Activated T-cell treated with anti-CD3 and anti-CD28 coated beads, Interleukin-2, amount 50 U/mL, for 48 hours (primary cell): ENCODE measurements at places on chromosomes 7 and 10.

- no peak for DNase-seq
Measured at GRCh38 chr7:145978769-145979168, 137.8 kb upstream of the CNTNAP2 start.

GRCh38 chr10:128071417-128071782, 54.8 kb downstream of the MKI67 start:
- no peak for DNase-seq

DNA sequence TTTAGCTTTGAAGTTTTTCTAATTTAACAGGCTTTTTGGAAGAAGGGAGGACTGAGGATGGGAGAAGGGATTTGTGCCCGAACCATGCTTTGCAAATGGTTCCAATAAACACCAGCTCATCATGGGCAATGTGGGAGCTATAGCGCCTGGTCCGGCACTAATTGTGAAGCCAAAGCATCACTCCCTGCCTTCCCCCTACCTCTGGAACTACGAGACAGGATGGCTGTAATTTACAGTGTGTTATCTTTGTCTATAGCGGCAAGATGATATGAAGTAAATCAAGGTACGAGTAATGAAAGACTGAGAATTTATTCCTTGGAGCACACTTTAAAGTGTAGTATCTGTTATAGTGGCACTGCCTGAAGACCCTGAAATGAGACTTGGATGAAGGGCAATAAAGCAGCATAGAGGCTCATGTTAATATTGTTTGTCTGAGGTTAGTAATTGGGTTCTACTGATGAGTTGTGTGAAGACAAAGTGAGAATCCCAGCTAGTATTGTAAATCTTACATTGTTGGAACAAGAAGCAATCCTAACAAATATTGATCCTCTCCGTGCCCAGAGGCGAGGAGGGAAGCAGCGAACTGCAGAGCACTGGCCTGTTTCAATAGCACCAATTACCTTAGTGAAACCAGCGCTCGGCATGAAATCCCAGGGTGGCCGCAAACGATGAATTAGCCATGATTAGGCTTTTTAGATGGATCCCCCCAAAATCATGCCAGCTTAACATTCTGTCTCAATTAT, 507.1 kb downstream of the LRMDA start:
- no peak for DNase-seq

DNA sequence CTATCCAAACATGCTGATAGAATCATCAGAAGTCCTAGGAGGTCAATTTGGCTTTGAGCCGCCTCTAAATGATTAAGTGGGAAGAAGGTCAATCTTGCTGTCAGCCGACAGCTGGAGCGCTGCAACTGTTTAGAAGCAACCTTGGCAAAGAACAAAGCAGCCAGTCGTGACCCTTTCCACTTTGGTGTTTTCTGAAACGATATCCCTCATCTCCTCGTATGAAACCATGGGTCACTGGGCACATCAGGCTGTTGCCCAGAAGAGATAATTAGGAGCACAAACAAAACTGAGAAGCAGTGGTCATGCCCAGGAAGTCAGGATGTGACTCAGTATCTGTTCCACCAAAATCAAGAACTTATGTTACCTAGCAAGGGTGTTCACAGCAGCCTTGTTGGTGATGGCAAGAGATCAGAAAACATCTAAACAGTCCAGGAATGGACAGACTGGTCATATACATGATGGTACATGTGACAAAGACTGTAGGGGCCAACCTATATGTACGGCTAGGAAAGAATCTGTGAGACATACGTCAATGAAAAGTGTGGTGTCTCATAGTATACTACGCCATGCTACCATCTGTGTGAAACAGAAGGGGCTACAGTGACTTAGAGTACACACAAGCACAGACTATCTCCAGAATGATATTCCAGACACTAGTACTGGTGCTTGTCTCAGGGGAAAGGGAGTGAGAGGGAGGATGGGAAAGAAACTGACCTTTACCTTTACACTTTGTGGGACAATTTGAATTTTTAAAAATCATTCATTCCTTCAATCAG, 22.4 kb downstream of the STN1 start:
- DNase-seq = peak; percentile 23

- no peak for DNase-seq
Measured at GRCh38 chr10:52539463-52539862, 225.4 kb downstream of the DKK1 start.

- DNase-seq = no peak
Measured at GRCh38 chr10:12971001-12971788, 30.3 kb downstream of the CCDC3 start.

- DNase-seq = no peak
Measured at GRCh38 chr10:86979296-86979818, 11.1 kb downstream of the ADIRF start.

- no peak for DNase-seq
Measured at GRCh38 chr7:33874943-33875342, 30.4 kb upstream of the BMPER start.

- no peak for DNase-seq
Measured at GRCh38 chr7:158074896-158075632, 512.6 kb downstream of the PTPRN2 start.

GRCh38 chr7:35646289-35647023, 48.5 kb downstream of the HERPUD2 start:
- DNase-seq = no peak

DNA sequence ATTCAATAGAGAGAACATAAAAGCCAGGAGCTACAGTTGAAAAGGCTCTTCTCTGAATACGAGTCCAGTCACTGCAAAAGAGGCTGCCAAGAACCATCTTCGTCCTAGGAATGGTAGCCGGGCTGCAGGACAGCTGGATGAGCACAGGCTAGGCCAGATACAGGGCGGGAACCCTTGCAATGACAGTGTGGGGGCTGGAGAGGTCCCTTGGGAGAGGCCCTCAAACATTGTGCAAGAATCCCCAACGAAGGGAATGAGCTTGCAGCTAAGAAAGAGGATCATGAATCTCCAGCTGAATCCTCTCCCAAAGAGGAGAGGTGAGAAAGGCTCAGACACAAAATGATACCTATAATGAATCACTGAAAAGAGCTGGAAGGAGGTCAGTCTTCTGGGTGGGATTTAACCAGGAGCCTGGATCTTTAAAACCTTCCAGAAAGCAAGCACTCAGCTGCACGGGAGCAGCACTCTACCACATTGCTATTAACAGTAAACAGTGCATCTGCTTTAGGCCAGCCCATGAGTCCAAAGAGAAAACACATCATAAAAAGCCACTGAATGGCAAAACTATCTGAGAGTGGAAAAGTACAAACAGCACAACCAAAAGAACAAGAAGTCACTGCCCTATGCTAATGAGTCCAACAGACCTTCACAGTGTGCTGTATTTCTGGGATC, 287.9 kb downstream of the TNS3 start:
- DNase-seq = no peak

GRCh38 chr10:88092265-88092664, 228.8 kb downstream of the PTEN start:
- no peak for DNase-seq

GRCh38 chr10:109743574-109743973, 179.7 kb downstream of the XPNPEP1 start:
- no peak for DNase-seq

GRCh38 chr10:43623351-43623750, 17.1 kb downstream of the ZNF485 start:
- DNase-seq = no peak

DNA sequence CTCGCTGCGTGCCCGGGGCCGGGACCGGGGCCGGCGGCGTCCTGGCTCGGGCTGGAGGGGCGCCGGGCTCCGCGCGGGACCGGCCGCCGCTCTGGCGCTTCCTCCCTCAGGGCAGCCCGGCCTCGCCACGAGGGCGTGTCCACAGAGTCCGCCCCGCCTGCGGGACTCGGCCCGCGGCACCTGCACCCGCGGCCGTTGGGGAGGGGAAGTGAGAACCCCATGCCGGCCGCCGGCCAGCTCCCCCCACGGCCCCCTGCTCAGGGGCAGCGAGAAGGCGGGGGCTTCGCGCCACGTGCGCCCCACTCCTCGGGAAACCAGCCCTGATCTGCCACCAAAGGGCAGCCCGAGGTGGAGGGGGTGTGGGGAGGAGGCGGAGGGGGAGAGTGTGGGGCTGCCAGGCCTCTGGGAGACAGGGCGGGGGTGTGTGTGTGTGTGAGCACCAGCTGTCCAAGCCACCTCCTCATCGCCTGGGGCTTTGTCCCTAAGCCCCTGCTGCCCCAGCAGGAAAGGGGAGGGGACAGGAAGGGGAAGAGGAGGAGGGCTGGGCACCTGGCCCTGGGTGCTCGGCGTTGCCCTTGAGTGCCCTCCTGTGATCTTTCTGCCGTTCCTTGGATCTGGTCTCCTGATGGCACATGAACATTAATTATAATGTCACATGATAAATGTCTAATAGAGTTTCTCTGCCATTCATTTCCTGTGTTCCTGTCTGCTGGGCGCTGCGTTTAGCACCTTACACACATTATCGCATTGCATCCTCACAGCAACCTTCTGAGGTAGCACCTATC, at the start of gene PIK3AP1:
Gene PIK3AP1, minus strand, starts transcription at position 93 of the 785 bp plus-strand sequence. CDS start 120 bp downstream, outside the sequence.
- peak; percentile 70 for DNase-seq

- no peak for DNase-seq
Measured at GRCh38 chr10:96359616-96360015, 814 bp upstream of the OPALIN start.

GRCh38 chr10:24989867-24990266, 26.1 kb downstream of the ENKUR start:
- DNase-seq = no peak

DNA sequence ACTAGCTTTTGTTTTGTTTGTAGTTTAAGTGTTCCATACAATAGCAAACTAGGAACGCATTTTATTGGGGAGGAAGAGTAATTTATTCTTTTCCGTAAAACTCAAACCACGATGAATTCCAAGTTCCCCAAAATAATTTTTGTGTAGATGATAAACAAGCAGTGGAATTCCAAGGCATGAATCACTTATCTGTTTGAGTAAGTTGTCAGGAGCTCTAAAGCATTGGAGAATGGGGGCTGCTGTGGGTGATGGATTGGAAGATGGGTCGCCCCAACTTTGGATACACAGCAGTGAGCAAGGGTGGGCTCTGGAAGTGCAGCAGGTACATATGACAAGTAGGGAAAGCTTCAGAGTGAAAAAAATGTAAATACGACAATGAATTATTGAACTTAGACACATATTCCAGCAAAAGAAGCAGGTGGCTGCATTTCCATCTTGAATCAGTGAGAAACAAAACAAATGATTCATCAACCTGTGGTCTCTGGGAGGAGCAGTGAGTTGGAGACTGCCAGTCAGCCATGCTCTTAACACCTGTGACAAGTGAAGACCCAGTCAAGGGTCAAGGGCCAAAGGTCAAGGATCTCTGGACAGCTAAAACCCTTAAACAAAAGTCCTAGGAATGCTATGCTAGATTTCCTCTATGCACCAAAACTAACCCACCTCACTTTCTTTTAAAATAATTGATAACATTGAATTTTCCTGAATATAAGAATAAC, 34.2 kb upstream of the ADRB1 start:
- DNase-seq = no peak

DNA sequence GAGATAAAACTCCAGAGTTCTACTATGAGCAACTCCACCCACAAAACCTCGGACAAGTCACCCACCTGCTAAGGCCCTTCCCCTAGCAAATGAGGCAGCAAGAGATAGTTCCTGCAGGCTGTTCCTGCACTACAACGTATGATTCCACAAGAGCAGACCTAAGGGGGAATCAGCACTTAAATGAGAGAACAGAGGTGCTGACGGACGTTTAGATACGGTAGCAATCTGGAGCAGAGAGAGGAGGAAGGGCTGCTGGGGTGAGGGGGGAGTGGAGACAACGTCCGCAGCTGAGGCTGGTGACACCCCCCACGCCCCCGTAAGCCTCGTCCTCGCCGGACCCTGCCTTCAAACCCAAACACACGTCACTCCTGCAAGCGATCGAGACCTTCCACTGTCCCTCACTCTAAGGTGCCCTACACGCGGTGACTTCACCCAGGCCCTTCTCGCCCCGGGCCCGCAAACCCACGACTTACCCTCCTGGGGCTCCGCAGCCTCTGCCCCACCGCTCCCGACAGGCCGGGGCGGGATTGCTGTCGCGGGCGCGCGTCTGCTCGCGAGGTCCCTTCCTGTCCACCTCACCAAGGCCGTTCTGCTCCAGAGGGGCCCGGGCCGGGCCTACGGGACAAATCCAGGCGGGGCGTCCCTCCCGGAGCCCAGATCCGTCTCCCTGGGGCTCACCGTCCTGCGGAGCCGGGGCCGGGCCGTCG, 635 bp downstream of the ZNF12 start:
- peak; percentile 51 for DNase-seq

DNA sequence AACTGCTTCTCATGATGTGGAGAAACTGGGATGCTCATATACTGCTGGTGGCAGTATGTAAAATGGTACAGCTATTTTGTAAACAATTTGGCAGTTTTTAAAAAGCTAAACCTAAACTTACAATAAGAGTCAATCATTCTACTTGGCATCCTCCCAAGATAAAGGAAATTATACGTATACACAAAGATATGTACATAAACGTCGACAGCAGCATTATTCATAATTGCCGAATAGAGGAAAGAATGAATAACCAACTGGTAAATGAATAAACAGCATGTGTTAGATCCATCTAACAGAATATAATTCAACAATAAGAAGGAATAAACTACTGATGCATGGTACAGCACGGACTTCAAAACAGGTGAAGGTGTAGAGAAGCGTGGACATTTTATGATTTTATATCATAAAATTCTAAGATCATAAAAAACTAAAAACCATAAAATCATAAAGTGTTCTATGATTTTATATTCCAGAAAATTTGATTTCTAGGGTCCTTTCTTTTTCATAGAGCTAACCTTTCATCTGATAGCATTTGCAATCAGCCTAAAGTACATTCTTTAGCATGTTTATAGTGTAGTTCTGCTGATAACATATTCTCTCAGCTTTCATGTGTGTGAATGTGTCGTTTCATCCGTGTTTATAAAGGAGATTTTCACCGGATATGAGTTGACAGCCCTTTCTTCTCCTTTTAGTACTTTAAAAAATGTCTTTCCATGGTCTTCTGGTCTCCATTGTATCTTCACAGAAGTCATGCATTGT, 261.5 kb downstream of the DIP2C start:
- DNase-seq = no peak

DNA sequence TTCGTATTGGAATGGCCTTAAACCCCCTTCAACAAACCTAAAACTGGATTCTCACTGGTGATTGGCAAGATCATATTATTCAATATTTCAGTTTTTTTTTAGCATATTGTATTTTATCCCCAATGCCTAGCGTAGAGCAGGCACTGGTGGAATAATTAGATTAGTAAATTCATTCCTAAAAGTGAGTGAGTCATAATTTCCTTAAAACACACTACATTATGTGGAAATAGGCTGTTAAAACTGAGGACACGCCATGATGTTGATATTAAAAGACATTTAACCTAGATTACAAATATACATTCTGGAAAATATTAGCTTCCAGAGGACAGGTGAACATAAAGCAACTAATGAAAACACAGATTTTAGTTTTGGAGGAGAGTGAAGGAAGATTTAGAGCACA, 463.9 kb downstream of the PARD3 start:
- DNase-seq = no peak

GRCh38 chr10:130814610-130815009, 496.9 kb downstream of the TCERG1L start:
- no peak for DNase-seq

- DNase-seq = no peak
Measured at GRCh38 chr7:16978358-16979244, 96.8 kb upstream of the AGR3 start.

GRCh38 chr10:116836902-116837523, 12.3 kb upstream of the ENO4 start:
- no peak for DNase-seq
